ENCODE measurements at places on chromosomes 7 and 10.

DNA sequence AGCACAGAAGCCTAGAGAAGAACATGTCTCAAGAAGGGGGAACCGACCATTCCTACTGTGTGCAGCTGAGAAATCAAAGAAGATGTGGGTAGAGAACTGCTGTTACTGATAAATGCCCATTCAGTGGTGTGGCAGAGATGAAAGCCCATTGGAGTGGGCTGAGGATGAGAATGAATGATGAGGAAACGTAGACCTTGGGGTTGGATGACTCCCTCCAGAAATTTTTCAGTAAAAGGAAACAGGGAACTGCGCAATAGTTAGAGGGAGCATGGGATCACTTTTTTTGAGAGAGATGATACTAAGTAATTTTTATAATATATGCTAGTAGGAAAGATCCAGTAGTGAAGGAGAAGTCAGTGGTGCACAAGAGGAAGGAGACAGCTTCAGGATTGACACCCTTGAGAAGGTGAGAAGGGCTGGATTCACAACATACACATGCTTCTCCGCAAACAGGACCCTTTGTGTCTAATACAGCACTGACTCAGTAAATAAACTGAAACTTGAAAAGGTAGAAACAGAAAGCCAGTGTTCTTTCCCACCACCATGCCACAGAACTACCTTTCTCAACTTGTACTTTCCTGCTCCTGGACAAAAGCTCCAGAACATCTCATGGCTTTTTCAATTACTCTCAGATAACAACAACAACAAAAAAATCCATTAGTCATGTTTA lies 104.7 kb upstream of the IL6 start:
- no peak overlapping the region for H3K4me3 ChIP-seq
- H3K4me1 ChIP-seq, result no peaks in the 10 kb centered on the region
- H3K36me3 ChIP-seq, result no peaks in the 10 kb centered on the region
- no peak for DNase-seq
- H3K27me3 ChIP-seq, result peaks cover 13% of the 10 kb centered on the region

DNA sequence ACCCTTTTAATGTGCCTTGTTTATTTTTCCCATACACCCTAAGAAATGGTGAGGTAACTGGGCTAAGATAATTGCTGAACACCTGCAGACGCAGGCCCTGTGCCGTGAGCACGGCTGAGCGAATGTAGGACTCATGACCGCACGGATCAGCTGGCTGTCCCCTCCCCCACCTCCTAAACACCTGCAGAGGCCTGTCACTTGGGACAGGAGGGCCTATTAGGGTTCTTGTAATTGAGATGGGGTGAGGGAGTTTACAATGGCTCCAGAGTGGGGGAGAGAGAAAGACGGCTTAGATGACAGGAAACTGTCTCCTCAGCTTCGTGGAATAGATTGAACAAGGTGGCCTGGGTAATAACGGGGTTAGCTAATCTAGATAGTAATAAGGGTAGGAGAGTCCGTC lies 291.7 kb upstream of the HABP2 start:
- no peaks in the 10 kb centered on the region for H3K36me3 ChIP-seq
- H3K4me1 ChIP-seq, result no peaks in the 10 kb centered on the region
- no peak overlapping the region for H3K27ac ChIP-seq
- peaks cover 69% of the 10 kb centered on the region for H3K27me3 ChIP-seq

- no peak overlapping the region for H3K27ac ChIP-seq
- H3K36me3 ChIP-seq, result no peaks in the 10 kb centered on the region
- H3K27me3 ChIP-seq, result no peaks in the 10 kb centered on the region
- no peaks in the 10 kb centered on the region for H3K4me1 ChIP-seq
- no peak overlapping the region for H3K4me3 ChIP-seq
- no peak for DNase-seq
Observed at GRCh38 chr10:36336315-36336714, 694.2 kb upstream of the FZD8 start.

DNA sequence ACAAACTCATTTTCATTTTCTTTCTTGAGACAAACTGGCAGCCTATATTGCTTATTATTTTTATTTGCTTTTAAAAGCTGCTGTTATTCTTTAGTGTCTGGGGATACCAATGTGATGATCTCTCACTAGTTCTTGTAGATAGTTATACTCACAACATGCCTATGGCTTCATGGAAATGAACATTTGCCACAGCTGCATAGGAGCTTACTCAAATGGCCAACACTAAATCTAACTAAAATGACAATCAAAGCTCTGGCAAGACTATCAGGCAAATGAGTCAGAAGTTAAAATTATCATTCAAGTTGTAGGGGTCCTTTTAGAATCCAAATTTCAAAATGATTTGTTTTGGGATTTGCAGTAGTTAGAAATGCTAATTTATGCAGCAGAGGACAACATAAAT lies 225.9 kb downstream of the ANK3 start:
- no peak for DNase-seq
- H3K27ac ChIP-seq, result no peak overlapping the region
- no peaks in the 10 kb centered on the region for H3K27me3 ChIP-seq
- no peak overlapping the region for H3K4me3 ChIP-seq
- H3K4me1 ChIP-seq, result no peaks in the 10 kb centered on the region
- H3K36me3 ChIP-seq, result peaks cover 16% of the 10 kb centered on the region

DNA sequence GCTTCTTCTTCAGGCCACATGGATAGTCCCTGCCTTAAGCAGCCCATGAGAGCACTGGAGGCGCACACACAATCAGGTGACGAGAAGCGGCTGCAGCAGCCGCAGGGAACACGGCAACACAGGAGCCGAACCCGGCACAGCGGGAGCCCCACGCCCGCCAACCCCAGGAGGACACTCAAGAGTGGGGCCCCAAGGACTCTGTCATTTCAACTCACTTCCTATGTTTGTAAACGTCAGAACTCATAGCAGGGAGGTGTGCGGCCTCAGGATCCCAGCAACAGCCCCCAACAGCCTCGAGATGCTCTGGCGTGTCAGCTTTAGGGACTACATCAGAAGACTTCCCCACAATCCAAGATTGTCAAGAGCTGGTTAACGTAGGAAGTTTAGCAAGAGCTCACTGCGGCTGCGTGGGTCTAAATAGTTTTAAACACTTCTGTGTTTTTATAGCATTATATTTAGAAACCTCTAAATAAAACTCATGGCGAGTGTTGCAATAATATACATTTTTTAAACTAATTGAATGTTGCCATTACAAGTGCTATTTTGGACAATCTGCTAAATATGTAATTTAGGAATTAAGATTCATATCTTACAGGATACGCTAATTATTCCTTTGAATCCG lies 123.4 kb downstream of the MAD1L1 start:
- peaks cover 38% of the 10 kb centered on the region for H3K4me1 ChIP-seq
- H3K4me3 ChIP-seq, result no peak overlapping the region
- peaks cover 2% of the 10 kb centered on the region for H3K36me3 ChIP-seq
- no peak overlapping the region for H3K27ac ChIP-seq
- no peaks in the 10 kb centered on the region for H3K27me3 ChIP-seq

- H3K4me3 ChIP-seq, result peak overlapping the region; percentile 74
- peaks cover 47% of the 10 kb centered on the region for H3K4me1 ChIP-seq
- H3K27ac ChIP-seq, result peak overlapping the region; percentile 82
- no peak for DNase-seq
Observed at GRCh38 chr7:150564006-150564405, 3.2 kb upstream of the GIMAP4 start.

GRCh38 chr7:7136466-7137381 lies 45.6 kb upstream of the C1GALT1 start:
- H3K4me3 ChIP-seq, result peak overlapping the region; percentile 19
- no peak overlapping the region for H3K27ac ChIP-seq
- H3K27me3 ChIP-seq, result no peaks in the 10 kb centered on the region
- H3K36me3 ChIP-seq, result peaks cover 4% of the 10 kb centered on the region
- no peak for DNase-seq

GRCh38 chr10:118307220-118307619 lies 34.9 kb downstream of the FAM204A start:
- H3K4me3 ChIP-seq, result no peak overlapping the region
- H3K36me3 ChIP-seq, result peaks cover 42% of the 10 kb centered on the region
- no peaks in the 10 kb centered on the region for H3K27me3 ChIP-seq

GRCh38 chr7:94580601-94581000 lies 71.0 kb downstream of the CASD1 start:
- no peak for DNase-seq
- H3K27me3 ChIP-seq, result no peaks in the 10 kb centered on the region
- no peaks in the 10 kb centered on the region for H3K4me1 ChIP-seq
- H3K36me3 ChIP-seq, result peaks cover 2% of the 10 kb centered on the region

- H3K4me1 ChIP-seq, result peaks cover 11% of the 10 kb centered on the region
- peaks cover 28% of the 10 kb centered on the region for H3K27me3 ChIP-seq
- H3K27ac ChIP-seq, result peak within 1 kb of the TSS; percentile 25
Observed at GRCh38 chr7:37683246-37684120, at the start of gene GPR141. TSS of gene GPR141 (plus strand) at chr7:37683766. CDS start at chr7:37740394, 56,628 bp downstream.

- DNase-seq, result no peak
- H3K4me1 ChIP-seq, result no peaks in the 10 kb centered on the region
- no peak overlapping the region for H3K27ac ChIP-seq
- H3K27me3 ChIP-seq, result peaks cover 30% of the 10 kb centered on the region
- H3K4me3 ChIP-seq, result no peak overlapping the region
Observed at GRCh38 chr10:61110188-61110844, 166.3 kb upstream of the RHOBTB1 start.

DNA sequence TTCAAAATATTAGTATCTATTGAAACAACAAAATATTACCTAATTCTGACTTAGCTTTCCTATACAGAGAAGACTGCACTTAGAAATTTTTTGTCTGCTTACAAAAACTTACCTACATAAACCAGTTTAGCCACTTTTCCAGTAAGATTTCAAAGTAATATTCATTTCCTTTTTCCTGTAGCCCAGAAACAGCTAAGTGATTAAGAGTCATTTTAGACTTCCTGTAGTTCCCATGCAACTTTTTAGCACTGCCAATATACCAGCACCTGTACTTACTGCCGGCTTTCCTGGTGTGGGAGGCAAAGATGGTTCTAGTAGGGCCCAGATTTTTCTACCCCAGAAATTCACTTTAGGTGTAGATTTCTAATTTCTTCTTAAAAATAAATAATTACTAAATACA lies 21.8 kb downstream of the NT5C2 start:
- H3K27me3 ChIP-seq, result no peaks in the 10 kb centered on the region
- no peak overlapping the region for H3K4me3 ChIP-seq
- no peak overlapping the region for H3K27ac ChIP-seq

DNA sequence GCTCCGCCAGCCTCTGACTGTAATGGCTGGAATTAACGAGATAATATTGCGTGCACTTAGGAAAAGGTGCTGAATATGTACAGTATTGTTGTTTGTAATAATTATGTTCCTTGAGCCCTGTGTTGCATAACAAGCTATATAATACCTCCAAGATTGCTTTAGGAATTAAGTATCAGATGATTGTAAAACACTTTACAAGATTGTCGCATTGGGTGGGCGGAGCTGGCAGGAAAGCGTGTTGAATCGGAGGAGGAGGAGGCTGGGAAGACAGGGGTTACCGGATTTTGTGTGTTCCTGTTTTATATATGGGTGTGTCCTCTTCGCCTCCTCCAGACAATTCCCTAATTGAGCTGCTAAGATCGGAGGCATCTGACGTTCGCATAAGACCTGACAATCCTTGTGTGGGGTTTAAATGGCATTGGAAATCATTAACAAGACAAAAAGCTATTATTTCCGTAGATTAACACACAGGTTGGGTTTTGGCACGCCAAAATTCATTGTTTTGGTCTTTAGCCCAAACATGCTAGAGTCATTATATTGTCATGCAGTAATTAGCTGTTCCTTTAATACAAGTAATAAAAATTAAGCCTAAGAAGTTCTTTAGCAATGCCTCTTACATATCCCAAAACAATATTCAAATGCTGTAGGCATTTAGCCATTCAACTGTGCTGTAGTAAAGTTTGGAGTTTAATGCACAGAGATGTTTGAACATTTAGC lies 192.9 kb upstream of the SH2B2 start:
- no peaks in the 10 kb centered on the region for H3K4me1 ChIP-seq
- H3K36me3 ChIP-seq, result peaks cover 8% of the 10 kb centered on the region
- H3K4me3 ChIP-seq, result no peak overlapping the region
- DNase-seq, result no peak

GRCh38 chr7:151597541-151598444 lies 78.1 kb upstream of the RHEB start:
- H3K27me3 ChIP-seq, result no peaks in the 10 kb centered on the region
- peaks cover 2% of the 10 kb centered on the region for H3K36me3 ChIP-seq
- no peak overlapping the region for H3K4me3 ChIP-seq
- peak overlapping the region; percentile 29 for H3K27ac ChIP-seq
- peaks cover 24% of the 10 kb centered on the region for H3K4me1 ChIP-seq

DNA sequence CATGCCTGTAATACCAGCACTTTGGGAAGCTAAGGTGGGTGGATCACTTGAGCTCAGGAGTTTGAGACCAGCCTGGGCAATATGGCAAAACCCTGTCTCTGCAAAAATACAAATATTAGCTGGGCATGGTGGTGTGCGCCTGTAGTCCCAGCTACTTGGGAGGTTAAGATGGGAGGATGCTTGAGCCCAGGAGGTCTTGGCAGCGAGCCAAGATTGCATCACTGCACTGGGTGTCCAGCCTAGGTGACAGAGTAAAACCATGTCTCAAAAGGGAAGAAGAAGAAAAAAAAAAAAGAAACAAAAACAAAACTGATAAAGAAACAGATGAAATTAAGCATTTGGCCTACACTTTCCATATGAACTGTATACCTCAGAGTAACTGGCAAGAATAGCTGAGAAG lies 319.2 kb downstream of the PARD3 start:
- no peak overlapping the region for H3K27ac ChIP-seq
- no peaks in the 10 kb centered on the region for H3K27me3 ChIP-seq
- DNase-seq, result no peak
- no peak overlapping the region for H3K4me3 ChIP-seq
- no peaks in the 10 kb centered on the region for H3K4me1 ChIP-seq
- no peaks in the 10 kb centered on the region for H3K36me3 ChIP-seq

GRCh38 chr7:80736371-80737125 lies 98.1 kb downstream of the CD36 start:
- no peak overlapping the region for H3K4me3 ChIP-seq
- H3K4me1 ChIP-seq, result no peaks in the 10 kb centered on the region
- no peaks in the 10 kb centered on the region for H3K27me3 ChIP-seq
- DNase-seq, result no peak
- H3K27ac ChIP-seq, result no peak overlapping the region

DNA sequence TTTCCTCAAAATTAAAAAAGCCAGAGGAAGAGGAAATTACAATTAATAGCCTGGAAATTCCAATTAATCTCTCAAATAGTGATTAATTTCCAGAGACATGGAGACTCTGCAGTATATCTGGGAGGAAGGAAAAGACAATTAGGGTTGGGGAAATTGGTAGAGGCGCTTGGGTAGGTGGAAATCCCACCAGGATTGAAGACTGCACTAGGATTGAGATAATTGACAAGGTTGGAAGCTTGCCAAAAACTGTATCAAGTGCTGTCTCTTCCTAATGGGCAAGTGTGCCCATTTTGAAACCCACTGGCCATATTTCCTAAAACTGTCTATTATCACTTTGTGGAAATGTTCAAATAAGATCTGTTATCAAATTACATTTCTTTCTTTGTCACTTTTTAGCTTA lies 21.6 kb downstream of the CHN2 start:
- no peak for DNase-seq
- no peak overlapping the region for H3K27ac ChIP-seq
- H3K36me3 ChIP-seq, result peaks cover 5% of the 10 kb centered on the region
- no peaks in the 10 kb centered on the region for H3K27me3 ChIP-seq
- peaks cover 16% of the 10 kb centered on the region for H3K4me1 ChIP-seq
- no peak overlapping the region for H3K4me3 ChIP-seq

Data from central memory CD8-positive, alpha-beta T cell (primary cell).